ENCODE measurements at places on chromosomes 7 and 10.

DNA sequence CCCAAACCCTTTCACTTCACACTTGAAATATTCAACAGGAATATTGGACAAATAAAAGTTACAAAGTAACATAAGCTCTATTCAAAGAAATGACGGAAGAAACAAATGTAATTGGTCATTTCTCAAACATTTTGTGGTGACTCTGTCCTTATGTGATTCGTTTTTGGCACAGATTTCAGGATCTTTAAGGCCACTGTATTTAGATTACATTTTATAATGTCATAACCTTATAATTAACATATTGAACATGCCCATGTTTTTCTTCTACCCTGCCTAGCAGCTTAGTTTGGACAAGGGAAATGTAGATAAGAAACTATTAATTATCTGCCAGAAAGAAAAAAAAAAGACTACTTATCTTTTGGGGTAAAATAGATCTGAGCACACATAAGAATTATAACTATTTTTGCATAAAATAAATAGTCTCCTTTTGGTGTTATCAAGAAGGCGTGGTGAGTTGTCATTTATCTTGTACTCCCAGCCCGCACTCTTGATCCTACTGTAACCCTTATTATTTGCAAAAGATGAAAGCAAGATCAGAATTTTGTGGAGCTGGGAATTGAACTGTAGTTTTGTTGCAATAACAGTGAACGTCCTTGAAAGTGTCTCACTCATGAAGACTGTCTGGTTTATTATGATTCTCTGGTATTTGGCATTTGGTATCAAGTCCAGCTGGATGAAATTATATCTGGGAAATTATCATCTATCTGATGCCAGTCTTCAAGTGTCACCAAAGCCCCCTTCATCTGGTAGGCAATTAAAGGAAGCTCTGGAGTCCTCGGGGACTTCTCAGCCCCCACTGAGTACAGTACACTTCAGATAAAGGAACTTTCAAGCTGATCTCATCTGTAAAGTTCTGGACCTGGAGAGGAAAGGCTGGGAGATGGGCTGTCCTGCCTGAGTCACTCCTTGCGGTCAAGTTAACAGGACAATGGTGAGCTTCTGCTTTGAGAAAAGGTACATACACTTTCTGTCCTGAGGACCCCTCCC, 175.7 kb upstream of the INHBA start:
- DNase-seq, result peak; percentile 61

DNA sequence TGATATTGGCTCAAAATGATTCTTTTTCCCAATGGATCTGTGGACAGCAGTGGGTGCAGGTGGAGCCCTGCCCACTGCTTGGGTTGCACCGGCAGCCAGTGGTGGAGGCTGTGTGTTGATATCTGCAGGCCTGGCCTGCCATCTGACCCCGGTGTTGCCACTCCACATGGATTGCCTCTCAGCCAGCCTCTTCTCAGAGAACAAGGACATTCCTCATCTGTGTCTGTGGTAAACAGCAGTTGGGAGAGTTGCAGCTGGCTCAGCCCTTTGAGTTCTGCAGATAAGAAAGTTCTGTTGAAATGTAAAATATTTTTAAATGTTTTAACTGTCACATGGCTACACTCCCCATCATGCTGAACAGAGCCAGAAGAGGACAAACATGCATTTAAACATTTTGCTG, 374.9 kb upstream of the CELF2 start:
- peak; percentile 32 for DNase-seq

GRCh38 chr7:106520962-106521514, 139.9 kb downstream of the CCDC71L start:
- DNase-seq, result no peak

DNA sequence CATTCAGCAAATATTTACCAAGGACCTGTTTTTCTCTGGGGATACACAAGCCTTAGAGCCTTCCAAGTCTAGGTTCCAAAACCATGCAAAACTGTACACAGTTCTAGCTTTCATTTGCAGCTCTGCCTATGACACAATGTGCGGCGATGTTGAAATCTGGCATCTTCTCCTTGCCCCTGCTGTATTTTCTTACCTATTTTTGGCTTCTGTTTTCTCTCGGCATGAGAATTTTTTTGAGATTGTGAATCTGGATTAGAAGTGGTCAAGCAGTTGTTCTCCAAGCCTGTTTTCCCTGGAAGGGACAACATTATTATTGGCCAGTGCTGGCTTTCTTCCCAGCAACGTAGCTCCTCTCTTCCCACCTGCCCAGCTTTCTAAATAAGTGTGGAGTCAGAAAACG, 176.3 kb downstream of the CREB5 start:
- DNase-seq, result no peak

- DNase-seq, result peak; percentile 100
These were observed at the start of gene SERPINE1 for GRCh38 chr7:101126651-101127459. Gene SERPINE1 (plus strand): TSS chr7:101127104. CDS start chr7:101128394, 1,290 bp downstream.
